ENCODE measurements at places on chromosomes 6 and 20. TPM values are rescaled to one million over a fixed set of nuclear protein-coding genes. Genes with fewer than 3 reads are reported as not detected.

Gene TMC2
- total RNA-seq = not detected

DNA sequence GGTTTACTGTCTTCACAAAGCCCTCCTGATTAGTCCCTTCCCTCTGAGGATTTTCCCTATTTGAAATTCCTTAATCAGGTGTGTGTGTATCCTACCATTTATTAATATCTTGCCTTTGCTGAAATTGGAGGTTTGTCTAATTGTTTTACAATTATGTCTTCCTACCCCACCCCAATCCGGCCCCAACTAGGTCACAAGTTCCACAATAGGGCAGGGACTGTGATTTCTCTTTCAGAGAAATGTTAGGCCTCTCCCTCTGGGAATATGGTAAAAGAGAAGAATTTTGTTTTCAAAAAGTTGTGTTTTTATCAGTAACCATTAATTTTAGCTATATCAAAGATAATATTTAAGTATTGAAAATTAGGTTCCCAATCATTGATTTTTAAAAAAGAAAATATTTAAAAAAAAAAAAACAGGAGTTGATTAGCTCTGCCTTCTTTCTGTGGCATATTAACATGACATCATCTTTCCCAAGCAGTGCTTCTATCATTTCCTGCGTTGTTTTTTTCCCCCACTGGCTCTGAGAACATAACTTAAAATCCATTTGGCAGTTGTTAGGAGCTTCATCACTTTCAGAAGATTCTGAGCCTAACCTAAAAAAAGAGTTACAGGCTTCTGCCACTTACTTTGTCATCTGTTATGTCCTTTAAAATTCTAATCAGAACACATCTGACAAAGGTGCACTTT lies 36.1 kb downstream of the BLOC1S5 start:
- no peak for DNase-seq

GRCh38 chr6:132673376-132674094 lies 14.6 kb upstream of the TAAR1 start:
- no peak for DNase-seq

- DNase-seq = peak; percentile 78
Measured at GRCh38 chr6:158620963-158621693, 23.4 kb downstream of the DYNLT1 start.

- DNase-seq = no peak
Measured at GRCh38 chr6:88050140-88050818, 2.6 kb downstream of the SPACA1 start.

DNA sequence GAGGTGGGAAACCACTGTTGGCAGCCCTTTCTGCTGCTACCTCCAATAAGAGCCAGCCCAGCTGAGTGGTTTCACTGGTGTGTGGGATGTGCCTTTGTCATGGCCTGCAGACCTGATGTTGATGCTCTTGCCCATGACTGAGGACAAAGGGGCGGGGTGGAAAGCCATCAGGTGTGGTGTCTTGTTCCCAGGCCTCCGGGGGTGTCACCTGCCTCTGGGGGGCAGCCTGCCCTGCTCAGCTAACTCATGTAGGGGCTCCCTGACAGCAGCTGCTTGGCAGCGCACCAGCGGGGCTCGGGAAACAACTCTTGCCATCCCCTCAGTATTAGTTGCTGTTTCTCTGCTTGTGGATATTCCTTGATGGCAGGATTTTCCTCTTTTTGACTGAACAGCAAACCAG lies 91.3 kb downstream of the LYRM2 start:
- no peak for DNase-seq

DNA sequence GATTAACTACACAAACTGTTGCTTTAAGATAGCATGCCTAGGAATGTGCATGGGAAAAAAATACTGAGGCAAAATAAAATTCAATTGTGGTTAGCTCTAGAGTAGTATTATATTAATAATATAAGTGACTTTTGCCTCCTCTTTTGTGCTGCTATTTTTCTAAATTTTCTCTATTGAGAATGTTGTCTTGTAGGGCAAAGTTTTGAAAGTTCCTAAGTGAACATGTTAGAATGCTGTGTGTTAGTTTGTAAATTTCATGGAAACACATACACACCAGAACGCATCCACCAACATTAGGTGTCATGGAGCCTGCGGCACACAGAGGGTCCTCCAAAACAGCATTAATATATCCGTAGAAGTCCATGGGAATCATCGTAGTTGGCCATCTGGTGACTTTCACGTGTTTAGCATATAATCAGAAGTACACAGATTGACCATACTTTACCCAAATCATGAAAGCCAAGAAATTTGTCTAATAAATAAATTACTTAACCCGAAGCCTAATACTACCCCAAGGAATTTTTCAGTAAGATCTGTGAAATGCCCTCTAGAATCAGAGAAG lies 25.6 kb downstream of the ARHGAP18 start:
- DNase-seq = no peak

Gene FOXC1
- total RNA-seq = 106 TPM

Gene PRDM13
- total RNA-seq = not detected

Gene GNAS-AS1
- total RNA-seq = 1.5 TPM

- DNase-seq = no peak
Measured at GRCh38 chr20:53716395-53716794, 122.8 kb upstream of the ZNF217 start.

Gene LRFN2
- total RNA-seq = not detected

DNA sequence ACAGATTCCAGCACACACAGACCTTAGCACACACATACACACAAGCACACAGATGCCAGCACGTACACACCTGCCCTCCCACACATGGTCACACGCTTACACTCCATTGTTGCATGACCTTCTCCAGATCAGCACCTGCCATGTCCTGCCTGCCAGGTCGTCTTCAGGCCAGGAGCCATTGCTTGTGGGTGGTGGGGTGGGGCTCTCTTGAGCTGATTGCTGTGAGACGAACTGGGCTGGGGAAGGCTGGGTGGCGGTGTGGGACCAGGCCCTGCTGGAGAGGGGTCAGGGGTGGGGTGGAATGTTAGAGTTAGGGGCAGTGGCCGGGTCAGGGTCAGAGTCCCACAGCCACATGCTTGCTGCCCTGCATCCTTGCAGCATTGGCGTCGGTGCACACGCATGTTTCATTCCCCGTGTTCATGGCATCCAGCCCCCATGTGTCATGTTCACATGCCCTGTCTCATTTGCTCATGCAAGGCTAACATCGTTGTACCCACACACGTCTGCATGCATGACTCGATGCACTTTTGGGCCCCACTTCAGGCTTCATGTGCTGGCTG lies 6.5 kb upstream of the NPBWR2 start:
- peak; percentile 75 for DNase-seq

Gene MYB
- 0.86 TPM for total RNA-seq

DNA sequence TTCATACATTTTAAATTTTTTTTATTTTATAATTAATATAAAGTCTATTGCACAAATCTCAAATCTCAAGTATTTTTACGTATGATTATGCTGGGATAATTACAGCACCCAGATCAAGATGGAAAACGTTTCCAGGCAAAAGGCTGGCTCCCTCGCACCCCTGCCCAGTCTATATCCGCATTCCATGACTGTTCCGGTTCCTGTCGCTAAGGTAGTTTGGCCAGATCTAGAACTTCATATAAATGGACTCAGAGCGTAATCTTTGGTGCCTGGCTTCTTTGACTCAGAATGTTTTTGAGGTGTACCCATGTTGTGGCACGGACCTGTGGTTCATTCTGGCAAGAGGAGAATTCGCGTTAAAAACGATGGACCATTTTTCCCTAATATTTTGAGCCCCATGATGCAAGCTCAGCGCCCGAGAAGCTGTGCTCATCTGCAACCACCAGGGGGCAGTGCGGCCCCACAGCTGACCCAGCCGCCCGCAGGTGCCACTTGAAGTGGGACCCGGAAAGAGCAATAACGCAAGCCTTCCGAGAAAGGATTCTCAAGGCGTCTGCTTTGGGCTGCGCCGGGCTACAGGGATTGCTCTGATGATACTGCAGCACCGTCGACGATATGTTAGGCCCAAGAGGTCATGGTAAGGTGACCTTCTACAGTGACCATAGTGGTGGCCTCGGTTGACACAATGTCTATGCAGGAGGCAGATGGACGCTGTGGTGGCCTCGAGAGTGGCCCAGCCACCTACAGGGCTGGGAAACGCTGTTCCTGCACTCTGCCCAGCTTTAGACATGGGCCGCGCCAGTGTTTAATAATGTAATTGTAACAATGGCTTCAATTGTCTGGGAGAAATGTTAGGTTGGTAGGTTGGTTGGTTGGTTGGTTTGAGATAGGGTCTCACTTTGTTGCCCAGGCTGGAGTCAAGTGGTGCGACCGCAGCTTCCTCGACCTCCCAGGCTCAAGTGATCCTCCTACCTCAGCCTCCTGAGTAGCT lies 160.1 kb downstream of the ZMYND8 start:
- peak; percentile 92 for DNase-seq

Gene RANBP9
- total RNA-seq = 53.6 TPM

- DNase-seq = no peak
Measured at GRCh38 chr20:48794816-48795457, 32.9 kb downstream of the PREX1 start.

Gene STMN3
- total RNA-seq = 33.2 TPM

DNA sequence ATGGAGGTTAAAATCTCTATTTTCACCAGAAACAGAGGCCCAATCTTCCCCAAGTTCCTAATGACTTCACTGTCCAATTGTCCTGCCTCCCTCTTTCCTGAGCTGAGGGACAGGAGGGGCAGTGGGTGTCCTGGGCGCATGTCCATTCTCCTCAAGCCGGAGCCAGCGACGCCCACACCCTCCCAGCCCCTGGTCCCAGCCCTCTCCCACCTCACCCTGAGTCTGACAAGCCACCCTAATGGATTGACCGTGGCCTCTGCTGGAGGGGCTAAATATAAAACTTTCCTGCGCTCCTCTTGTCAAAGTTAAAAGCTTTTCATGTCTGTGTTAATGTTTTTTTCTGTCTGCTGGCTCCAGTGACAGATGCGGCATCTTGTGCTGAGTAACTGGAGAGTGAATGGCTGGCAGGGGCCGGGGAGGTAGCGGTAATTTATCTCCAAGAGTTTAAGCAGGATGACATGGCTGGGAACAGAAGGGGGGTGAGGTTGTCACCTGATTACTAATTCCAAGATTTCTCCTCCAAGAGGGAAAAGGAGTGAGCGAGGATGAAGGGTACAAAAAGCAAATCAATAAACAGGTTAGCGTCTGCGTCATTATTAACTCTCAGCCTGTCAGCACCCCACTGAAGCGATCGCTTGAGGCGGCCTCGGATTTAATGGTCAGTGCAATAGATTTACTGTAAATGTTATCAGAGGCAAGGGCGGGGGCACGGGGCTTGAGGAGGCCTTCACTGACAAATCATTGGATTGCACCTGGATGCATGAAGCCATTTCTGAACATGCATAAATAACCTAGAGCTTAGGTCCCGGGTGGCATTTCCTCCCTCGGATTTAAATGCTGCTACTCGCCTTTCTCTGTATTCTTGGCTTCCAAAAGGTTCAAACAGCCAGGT lies 118.1 kb upstream of the MAFB start:
- no peak for DNase-seq

Gene PAX1
- not detected for total RNA-seq

DNA sequence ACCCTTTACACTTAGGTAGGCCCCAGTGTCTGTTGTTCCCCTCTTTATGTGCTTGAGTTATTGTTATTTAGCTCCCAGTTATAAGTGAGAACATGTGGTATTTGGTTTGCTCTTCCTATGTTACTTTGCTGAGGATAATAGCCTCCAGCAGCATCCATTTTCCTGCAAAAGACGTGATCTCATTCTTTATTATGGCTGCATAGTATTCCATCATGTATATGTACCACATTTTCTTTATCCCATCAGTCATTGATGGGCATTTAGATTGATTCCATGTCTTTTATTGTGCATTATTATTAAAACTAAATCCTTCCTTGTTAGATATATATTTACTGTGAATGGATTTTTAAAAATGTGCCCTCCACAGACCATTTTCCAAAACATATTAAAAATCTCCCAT lies 1137.3 kb upstream of the ADGRB3 start:
- no peak for DNase-seq

Gene EGFL8
- 21.4 TPM for total RNA-seq

Gene PLCB4
- 5.3 TPM for total RNA-seq

DNA sequence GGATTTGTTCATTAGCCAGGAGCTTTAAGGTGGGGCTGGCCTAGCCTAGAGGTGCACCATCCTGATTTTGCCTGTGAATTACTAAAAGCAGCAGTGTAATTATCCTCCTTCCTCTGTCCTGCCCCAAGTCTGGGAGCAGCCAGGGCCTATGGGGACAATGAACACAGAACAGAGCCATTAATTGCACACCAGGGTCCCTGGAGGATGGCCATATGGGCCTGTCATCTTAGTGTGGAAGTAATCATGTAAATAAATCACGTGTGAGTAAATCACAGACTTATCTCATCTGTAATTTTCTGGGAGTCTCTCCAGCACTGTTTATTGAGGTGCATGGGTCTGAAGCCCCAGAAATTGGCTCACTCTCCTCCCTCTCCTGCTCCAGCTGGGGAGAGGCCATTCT lies 176.3 kb downstream of the LRFN2 start:
- no peak for DNase-seq

DNA sequence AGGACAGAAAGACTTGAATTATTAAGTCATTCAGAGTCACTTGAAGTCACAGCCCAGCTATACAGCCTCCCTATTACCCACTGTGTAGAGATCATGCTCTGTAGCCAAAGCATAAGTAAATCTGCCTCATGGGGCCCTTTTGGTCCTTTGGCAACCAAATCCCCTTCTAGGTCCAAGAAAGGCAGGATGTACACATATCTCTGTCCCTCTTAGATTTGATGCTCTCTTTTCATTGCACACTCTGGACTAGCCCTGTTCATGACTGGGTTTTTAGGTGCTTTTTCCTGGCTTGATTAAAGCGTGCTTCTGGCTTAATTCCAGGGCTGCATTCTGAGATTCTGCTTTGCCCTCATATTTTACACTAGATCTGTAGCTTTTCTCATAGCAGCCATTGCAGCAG lies 296.8 kb downstream of the TENT5A start:
- DNase-seq = no peak

DNA sequence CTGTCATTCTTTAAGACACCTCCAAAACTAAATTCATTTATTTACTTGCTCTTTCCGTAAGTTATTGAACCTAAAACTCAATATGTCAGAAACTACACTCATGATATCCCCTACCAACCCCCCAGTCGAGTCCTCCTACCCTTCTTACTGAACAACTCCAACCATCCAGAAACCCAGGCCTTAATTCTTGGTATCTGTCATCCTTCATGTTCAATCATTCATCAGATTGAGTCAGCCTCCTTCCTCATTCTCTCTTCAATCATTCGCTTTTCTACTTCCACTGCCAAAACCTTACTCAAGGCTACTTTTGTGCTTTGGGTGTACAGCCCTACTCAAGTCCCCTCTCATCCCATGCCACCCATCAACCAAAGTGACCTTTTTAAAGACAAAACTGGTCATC lies 95.7 kb downstream of the SMLR1 start:
- no peak for DNase-seq

GRCh38 chr20:36399147-36399968 lies 93.2 kb downstream of the DLGAP4 start:
- DNase-seq = no peak

Gene RGS17
- total RNA-seq = 2.9 TPM

Gene HNF4A
- not detected for total RNA-seq

GRCh38 chr20:57224641-57225138 lies 41.8 kb downstream of the BMP7 start:
- DNase-seq = no peak
